ENCODE measurements at places on chromosomes 12 and 14. TPM values are rescaled to one million over a fixed set of nuclear protein-coding genes. Genes with fewer than 3 reads are reported as not detected.

DNA sequence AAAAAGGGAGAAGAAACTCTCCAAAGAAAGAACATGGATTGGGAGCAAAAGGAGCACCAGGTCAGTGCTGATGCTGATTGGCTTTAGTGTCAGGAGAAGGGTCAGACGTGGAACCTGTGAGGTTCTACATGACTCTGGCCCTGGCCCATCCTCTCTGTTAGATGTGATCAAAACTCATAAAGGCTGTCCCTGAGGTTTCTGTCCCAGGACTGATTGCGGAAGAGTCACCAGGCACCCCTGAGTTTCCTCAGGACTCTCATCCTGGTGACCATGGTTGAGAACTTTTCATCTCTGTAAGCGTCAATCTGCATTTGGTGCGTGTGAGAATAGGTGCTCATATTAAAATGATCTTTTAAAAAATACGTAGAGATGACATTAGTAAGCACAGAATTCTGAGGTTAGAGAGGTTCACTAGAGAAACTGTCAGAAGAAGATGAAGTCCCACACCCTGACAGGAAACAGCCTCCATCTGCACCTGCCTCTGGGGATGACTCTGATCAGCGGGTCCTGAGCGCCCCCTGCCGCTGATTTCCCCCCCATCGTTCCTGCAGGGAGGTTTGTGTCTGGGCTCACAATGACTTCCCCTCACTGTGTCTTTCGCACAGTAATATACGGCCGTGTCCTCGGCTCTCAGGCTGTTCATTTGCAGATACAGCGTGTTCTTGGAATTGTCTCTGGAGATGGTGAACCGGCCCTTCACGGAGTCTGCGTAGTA is 741.8 kb downstream of the TMEM121 start:
- DNase-seq = no peak

Gene P2RX2
- polyA plus RNA-seq = 0.37 TPM

DNA sequence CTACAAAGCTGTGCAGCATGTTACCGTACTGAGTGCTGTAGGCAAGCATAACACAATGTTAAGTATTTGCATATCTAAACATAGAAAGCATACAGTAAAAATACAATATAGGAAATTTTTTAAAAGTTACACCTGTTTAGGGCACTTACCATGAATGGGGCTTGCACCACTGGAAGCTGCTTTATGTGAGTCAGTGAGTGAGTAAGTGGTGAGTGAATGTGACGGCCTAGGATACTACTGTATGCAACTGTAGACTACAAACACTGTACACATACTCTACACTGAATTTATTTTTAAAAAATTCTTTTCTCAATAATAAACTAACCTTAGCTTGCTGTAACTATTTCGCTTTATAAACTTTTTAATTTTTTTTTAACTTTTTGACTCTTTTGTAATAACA is 82.1 kb upstream of the FSCB start:
- DNase-seq = no peak

DNA sequence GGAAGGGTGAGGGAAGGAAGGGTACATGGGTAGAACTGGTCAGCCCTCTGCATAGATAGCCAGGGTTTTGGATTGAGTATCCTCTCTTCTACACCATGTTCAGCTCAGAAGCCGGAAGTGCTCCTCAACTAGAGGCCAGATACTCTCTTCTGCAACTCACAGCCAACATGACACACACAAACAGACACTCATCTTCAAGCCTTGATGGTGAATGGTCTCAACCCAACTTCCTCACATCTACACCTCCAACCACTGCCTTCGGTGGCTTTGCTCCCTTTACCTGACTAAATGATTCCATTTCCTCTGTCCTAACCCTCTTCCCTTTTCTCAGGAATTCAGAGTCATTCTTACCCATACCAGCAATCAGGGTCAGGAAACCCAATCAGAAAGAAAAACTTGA is 7.6 kb upstream of the FKBP11 start:
- DNase-seq = no peak

- no peak for DNase-seq
These were observed 30.4 kb downstream of the FBXO34 start for GRCh38 chr14:55301437-55302121.

Gene OR4N2
- polyA plus RNA-seq = not detected

DNA sequence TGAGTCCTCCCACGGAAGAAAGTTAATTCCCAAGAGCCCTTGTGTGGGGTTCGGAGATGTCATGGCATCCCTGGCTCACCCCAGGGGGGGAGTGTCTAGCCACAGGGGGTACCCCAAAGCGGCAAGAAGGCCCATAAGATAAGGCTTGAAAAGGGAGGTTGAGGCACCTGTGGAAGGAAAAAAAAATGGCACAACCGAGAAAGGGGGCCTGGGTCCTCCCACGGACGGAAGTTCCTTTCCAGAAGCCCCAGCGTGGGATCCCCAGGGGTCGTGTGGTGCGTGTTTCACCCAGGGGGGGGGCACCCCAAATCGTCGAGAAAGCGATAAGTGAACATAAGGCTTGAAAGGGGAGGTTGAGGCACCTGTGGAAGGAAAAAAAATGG is 266.7 kb downstream of the ALG10 start:
- no peak for DNase-seq

DNA sequence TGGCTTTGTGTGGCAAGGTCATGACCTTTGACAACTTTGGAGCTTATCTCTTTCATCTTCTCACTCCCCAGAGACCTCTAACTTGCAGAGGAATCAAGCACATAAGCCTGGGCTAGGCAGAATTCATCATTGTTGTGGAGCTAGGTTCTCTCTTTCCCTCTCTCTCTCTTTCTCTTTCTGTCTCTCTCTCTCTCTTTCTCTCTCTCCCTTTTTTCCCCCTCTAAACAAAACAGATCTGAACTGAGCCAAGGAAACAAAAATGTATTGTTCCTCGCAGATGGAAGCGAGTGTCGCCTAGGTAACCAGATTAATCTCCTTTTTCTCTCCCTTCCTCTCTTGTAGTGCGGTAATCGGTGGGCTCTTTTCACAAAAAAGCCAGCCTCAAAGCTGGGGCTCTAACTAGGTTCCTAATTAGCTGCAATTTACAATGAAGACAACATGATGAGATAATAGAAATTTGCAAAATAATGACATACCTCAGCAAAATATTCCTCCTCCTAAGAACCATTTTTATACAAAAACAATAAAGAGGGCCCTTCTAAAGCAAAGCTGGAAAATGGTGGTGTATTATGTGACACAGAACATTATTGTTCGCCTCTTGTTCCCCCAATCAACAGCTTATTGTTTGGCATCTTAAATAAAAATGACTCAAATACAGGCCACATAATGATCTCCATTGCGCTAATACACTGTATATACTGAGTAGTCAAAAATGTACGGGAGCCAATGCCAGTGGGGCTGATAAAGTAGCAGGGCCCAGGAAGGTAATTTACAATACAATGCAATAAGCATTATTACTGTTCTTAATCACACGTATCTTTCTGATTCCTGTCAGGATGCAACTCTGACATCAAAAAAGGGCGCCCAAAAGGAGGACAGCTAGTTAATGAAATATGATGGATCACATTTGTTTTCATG is 65.7 kb upstream of the SOX5 start:
- no peak for DNase-seq

DNA sequence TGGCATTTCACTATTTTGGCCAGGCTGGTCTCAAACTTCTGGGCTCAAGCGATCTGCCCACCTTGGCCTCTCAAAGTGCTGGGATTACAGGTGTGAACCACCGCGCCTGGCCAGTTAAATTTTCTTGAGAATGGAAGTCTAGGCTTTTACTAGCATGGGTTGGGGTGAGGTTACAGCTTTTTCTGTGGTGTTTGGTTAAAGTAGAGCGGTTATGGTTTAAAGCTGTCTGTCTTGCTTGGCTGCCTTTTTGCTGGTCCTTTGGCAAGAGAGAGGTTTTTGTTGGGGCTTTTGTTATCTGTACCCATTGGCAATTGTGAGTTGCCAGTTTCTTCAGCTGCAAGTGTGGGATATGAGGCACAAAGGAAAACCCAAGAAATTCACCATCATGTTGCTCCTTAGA is 84.1 kb downstream of the BRMS1L start:
- DNase-seq = no peak

DNA sequence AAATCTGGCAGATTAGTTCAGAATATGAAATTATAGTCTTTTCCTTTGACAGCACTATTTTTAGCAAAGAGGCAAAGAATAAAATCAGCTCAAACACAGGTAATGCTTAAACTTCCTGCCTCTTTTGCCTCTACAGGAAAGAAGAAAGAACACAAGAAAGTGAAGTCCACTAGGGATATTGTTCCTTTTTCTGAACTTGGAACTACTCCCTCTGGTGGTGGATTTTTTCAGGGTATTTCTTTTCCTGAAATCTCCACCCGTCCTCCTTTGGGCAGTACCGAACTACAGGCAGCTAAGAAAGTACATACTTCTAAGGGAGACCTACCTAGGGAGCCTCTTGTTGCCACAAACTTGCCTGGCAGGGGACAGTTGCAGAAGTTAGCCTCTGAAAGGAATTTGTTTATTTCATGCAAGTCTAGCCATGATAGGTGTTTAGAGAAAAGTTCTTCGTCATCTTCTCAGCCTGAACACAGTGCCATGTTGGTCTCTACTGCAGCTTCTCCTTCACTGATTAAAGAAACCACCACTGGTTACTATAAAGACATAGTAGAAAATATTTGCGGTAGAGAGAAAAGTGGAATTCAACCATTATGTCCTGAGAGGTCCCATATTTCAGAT is 17.4 kb downstream of the TMPO start:
- no peak for DNase-seq

- no peak for DNase-seq
These were observed 30.4 kb downstream of the SETD3 start for GRCh38 chr14:99450266-99450665.

- no peak for DNase-seq
These were observed 20.2 kb downstream of the TCHP start for GRCh38 chr12:109920261-109920780.

DNA sequence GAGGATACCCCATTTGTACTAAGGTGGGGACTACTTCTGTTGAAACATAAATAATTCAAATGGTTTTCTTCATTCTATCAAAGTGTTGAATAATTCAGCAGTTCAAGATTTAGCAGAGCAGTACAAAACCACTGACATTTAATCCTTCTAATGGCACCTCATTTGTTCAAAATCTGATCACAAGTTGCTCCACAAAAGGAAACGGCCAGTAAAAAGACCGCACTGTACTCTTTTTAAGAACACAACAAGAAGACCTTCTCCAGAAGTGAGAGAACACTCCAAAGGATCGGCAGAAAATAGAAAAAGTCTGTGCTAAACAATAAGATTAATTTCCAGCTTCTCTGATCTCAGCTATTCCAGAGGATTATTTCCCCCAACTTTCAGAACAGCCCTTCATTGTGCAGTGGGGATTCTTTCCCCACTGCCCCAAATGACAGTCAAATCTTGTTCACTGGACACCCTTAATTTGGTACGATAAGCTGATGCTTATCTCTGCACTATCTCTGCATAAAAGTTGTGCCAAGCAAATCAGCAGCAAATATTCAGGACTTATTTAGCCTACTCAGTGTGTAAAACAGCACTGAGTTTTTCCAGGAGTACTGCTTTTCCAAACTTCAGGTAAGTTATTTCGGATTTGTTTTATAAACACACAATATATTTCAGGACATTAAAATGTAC is 5.2 kb downstream of the MPHOSPH9 start:
- DNase-seq = no peak

Gene TCL1A
- polyA plus RNA-seq = 0.08 TPM

Gene GNPNAT1
- 10.9 TPM for polyA plus RNA-seq

DNA sequence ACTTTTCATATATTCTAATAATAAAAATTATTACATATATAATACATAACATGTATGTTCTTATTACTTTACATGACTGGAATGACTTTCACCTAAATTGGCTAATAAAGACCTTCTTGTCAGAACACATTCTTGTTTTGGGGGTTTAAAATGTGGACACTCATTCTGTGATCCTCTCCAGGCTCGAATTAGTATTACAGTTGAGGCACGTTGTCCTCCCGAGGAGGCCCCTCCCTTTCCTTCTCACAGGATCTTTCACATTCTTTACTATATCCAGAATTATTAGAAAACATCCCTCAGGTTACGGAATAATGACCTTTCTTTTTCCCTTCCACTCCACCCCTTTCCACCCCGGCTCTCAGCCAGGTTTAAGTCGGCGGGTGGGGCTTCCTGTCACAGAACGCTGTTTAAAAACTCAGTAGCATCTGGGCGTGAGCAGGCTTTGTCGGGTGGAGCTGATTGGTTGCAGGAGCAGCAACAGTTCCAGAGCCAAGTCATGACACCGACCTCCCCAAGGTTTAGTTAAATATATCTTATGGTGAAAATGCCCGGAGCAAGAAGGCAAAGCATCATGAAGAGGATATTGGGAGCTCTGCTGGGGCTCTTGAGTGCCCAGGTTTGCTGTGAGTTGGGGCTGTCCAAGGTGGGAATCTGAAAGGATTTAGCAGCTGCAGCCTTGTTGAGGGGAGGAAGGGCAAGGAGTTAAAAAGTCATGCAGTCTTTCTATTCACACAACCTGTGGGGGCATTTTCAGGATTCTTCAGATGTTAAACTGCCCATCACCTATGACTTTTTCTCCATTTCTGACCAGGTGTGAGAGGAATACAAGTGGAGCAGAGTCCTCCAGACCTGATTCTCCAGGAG is 396.7 kb upstream of the OR4E1 start:
- no peak for DNase-seq

DNA sequence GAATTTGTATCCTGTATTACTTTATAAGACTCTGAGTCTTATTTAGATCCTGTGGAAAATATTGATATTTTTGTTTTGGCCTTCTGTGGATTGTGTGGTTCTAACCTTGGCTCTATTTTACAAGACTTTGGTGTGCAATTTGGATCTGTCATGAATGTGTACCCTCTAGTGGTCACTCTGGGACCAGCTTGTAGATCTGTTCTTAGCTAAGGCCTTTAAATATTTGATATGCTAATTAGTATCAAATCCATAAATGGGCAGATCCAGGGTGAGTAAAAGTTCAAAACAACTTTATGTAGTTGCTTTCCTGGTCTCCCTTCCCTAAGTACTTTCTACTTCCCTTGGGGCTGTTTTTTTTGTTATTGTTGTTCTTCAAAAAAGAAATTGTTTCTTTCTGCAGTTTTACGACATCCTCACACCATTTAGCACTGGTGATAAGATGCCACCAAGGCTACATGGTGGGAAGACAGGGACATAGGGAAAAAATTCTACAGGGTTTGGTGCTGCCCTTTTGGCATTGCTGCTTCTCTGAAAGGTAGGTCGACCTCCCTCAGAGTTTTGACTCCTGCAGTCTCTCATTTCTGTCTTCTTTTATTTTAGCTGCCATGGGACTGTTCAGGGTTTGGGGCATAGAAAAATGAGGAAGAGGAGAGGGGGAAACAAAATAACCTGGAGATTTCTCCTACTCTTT is 238.5 kb downstream of the GPHN start:
- no peak for DNase-seq

Gene STAC3
- 1.1 TPM for polyA plus RNA-seq

Gene RNASE1
- polyA plus RNA-seq = 323 TPM

DNA sequence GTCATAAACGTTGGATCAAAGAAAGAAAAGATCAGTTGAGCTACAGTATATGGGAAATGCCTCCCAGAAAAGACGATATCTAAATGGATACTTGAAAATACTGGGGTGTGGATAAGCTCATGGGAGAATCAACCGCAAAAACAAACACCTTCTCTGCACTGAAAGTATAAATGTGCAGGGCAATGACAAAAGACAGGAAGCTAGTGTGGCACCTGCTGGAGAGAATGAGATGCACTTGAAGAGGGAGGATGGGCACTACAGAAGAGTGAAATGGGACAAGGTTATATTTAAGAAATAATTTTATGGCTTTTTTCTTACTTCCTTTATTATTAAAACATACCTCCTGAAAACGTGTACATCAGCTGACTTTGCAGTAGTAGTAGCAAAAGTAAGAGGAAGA is 153.7 kb downstream of the PRKD1 start:
- no peak for DNase-seq

GRCh38 chr12:95411466-95411865 is 62.5 kb upstream of the METAP2 start:
- DNase-seq = no peak

Gene PRR13
- polyA plus RNA-seq = 198 TPM

- DNase-seq = no peak
These were observed 115.2 kb downstream of the BCL11B start for GRCh38 chr14:99156814-99157213.

All from urinary bladder (tissue), 4 donors.